Heart right ventricle (tissue), 16 donors: ENCODE measurements at places on chromosomes 7 and 10.

- DNase-seq: no peak
- H3K36me3 ChIP-seq: no peaks in the 10 kb centered on the region
- no peaks in the 10 kb centered on the region for H3K27me3 ChIP-seq
- H3K27ac ChIP-seq: no peak overlapping the region
- no peak overlapping the region for H3K4me3 ChIP-seq
Measured at GRCh38 chr10:72322280-72323058, 32.2 kb downstream of the DNAJB12 start.

- H3K27ac ChIP-seq: no peak overlapping the region
- no peaks in the 10 kb centered on the region for H3K36me3 ChIP-seq
- no peaks in the 10 kb centered on the region for H3K27me3 ChIP-seq
- H3K4me1 ChIP-seq: no peaks in the 10 kb centered on the region
- peak; percentile 34 for DNase-seq
Measured at GRCh38 chr10:28722065-28722803, 44.9 kb downstream of the BAMBI start.

DNA sequence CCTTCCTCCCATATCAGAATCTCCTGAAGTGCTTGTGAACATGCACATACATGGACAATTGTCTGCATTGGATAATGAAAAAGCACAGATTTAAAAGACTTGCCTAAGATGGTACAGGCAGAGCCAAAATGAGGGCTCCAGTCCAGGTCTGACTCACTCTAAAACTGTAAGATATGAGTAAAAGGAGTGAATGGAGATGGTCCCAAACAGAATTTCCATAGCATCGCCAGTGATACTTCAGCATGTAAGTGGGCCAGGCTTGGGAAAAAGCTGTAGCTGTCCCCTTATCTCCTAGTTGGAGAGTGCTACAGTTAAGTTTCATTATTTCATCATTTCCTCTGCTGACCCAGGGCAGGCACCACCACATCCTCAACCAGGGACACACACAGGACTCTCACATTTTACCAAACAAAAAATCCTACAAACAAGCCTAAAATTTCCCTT is 26.4 kb upstream of the IL6 start:
- H3K36me3 ChIP-seq: no peaks in the 10 kb centered on the region
- H3K4me1 ChIP-seq: no peaks in the 10 kb centered on the region
- no peaks in the 10 kb centered on the region for H3K27me3 ChIP-seq
- H3K27ac ChIP-seq: no peak overlapping the region
- no peak for DNase-seq

DNA sequence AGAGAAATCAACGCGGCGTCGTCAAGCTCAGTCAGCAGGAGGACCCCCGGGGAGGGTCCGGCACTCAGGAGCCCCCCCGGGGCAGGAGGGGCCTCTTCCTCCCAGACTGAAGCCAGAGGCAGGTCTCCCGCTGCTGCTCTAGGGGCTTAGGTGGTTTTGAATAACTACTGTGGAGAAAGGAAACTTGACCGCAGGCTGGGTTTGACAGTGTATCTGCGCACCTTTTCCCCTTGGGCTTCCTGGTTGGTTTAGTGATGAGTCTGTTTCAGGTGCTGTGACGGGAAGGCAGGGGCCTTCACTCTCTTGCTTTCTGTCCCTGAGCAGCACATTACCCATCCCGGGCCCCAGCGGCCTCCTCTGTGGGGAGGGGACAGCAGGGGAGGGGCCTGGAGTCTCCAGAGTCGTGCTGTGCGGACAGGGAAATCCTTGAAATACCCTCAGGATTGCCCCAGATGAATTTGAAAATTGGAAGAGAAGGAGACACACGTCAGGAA is 262.2 kb downstream of the ADARB2 start:
- H3K27me3 ChIP-seq: peaks cover 11% of the 10 kb centered on the region
- no peak overlapping the region for H3K4me3 ChIP-seq
- H3K27ac ChIP-seq: no peak overlapping the region
- no peaks in the 10 kb centered on the region for H3K36me3 ChIP-seq
- H3K4me1 ChIP-seq: no peaks in the 10 kb centered on the region

- H3K36me3 ChIP-seq: no peaks in the 10 kb centered on the region
- no peak overlapping the region for H3K4me3 ChIP-seq
- H3K4me1 ChIP-seq: no peaks in the 10 kb centered on the region
- H3K27ac ChIP-seq: no peak overlapping the region
- no peak for DNase-seq
Measured at GRCh38 chr10:84933402-84933801, 605.0 kb downstream of the CCSER2 start.

DNA sequence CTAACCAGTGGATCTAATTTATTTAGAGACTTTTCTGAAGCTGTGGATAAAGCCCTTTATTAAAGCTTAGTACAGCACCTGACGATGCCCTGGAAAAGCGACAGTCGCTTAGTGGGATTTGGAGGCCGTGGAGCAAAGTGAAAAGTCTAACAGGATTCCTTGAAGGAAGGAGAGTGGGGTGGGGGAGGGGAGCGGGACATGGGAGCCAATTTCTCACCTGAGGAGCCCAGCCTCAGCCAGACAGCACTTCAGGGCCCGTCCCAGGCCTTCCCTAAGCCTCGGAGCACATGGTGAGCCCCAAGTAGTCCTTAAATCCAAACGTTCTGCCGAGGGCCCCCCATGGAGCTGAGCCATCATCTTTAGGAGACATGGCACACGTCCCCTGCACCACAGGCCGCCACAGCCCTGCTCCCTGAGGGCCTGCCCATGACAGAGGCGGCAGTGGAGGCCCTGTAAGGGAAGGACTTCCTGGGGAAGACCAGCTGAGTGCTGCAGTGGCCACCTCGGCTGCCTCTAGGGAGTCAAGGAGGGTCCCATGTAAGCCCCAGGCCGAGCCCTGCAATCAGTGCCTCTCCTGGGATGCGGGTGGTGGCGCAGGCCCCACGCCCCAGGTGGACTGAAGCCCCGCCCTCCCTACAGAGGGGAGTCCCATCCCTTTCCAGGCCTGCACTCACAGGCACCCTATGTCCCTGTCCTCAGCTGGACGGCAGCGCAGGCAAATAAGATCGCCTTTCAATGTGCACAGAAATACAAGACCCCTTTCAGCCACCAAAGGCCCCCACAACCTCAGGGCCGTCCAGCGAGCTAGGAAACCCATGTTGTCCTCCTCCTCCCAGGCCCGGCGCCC is 187.0 kb downstream of the MAD1L1 start:
- no peak for DNase-seq
- H3K27me3 ChIP-seq: no peaks in the 10 kb centered on the region
- H3K36me3 ChIP-seq: peaks cover 3% of the 10 kb centered on the region
- H3K27ac ChIP-seq: no peak overlapping the region
- H3K4me3 ChIP-seq: no peak overlapping the region
- H3K4me1 ChIP-seq: no peaks in the 10 kb centered on the region

DNA sequence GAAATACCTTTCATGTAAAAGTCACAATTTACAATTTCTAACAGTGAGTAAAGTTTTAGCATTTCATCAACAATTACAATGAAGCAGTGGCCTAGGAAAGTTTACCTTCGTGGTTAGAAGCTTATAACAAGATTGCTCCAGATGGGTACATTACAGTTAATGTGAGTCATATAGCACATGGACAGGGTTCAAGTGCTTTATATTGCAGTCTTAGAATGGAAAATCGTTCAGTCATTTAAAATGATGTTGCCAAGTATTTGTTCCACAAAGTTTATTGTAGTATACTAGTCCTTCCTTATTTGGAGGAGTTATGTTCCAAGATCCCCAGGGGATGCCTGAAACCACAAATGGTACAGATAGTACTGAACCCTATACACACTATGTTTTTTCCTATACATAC is 174.6 kb upstream of the TARP start:
- H3K27ac ChIP-seq: no peak overlapping the region
- no peaks in the 10 kb centered on the region for H3K36me3 ChIP-seq
- no peak for DNase-seq
- H3K4me3 ChIP-seq: no peak overlapping the region
- H3K4me1 ChIP-seq: peaks cover 6% of the 10 kb centered on the region
- H3K27me3 ChIP-seq: no peaks in the 10 kb centered on the region

DNA sequence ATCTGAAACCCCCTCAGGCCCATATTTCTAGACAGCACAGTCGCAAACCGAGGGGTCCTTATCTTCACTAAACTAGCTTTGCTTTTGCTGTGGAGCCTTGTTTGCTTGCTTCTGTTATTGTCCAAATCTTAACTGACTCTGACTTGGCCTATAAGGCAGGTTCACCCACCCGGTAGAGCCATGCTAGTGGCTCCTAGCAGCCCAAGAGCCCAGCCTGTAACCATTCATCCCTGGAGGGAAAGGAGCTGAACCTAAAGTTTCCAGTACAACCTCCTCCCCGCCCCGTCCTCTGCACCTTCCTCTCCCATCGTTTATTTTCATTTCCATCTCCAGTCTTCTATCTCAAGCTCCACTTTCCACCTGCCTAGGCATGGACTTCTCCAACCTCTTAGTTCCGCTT is 345.7 kb downstream of the PTPRN2 start:
- H3K4me1 ChIP-seq: no peaks in the 10 kb centered on the region
- no peaks in the 10 kb centered on the region for H3K27me3 ChIP-seq
- H3K36me3 ChIP-seq: no peaks in the 10 kb centered on the region
- DNase-seq: no peak

GRCh38 chr7:71626206-71626605 is 494.3 kb downstream of the GALNT17 start:
- H3K27me3 ChIP-seq: no peaks in the 10 kb centered on the region
- no peaks in the 10 kb centered on the region for H3K36me3 ChIP-seq
- H3K4me1 ChIP-seq: peaks cover 10% of the 10 kb centered on the region
- no peak overlapping the region for H3K27ac ChIP-seq
- no peak overlapping the region for H3K4me3 ChIP-seq
- no peak for DNase-seq

GRCh38 chr7:33895025-33895804 is 10.1 kb upstream of the BMPER start:
- peak; percentile 87 for DNase-seq
- H3K4me3 ChIP-seq: no peak overlapping the region
- H3K4me1 ChIP-seq: peaks cover 3% of the 10 kb centered on the region

DNA sequence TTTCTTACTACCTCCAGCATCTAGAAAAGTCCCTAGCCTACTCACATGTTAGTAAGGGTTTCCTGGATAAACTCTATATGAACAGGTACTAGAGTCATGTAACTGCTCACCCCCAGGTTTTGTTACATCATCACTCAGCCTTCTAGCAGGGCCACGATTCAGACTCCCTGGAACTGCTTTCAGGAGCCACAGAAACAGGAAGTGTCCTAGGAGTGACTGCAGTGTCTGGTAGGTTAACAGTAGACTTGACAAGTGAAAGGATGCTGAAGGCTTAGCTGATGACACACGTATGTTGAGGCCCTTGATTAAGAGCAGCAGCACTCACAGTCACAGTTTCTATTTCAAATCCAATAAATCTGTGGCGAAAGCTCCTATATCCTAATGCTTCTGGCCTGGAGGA is 101.2 kb downstream of the DNMBP start:
- no peak overlapping the region for H3K4me3 ChIP-seq
- DNase-seq: no peak
- peaks cover 56% of the 10 kb centered on the region for H3K36me3 ChIP-seq
- H3K4me1 ChIP-seq: peaks cover 21% of the 10 kb centered on the region

- no peaks in the 10 kb centered on the region for H3K4me1 ChIP-seq
- DNase-seq: no peak
- H3K27ac ChIP-seq: no peak overlapping the region
- no peaks in the 10 kb centered on the region for H3K36me3 ChIP-seq
Measured at GRCh38 chr10:117488004-117488403, 54.5 kb upstream of the EMX2 start.

DNA sequence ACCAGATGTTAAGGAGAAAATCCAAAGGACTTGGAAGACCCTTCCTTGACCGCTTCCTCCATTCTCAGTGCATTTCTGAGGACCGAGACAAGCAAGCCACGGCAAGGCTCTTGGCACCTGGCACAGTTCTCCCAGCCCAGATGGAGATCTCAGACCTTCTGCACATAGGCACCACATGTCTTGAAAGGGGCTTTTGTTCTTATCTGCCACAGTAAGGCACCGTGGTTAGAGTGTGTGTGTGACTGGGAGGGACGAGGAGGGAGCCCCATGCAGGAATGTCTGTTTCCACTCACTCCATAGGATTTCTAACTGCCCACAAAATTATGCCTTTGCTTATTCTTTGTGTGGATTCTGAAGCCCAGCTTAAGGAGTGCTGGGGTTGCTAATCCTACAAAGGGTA is 10.3 kb upstream of the WDR86 start:
- no peaks in the 10 kb centered on the region for H3K36me3 ChIP-seq
- no peaks in the 10 kb centered on the region for H3K27me3 ChIP-seq
- no peak for DNase-seq
- no peaks in the 10 kb centered on the region for H3K4me1 ChIP-seq

GRCh38 chr7:99551767-99552463 is at the start of gene FAM200A:
Gene FAM200A (minus strand): TSS chr7:99552114. CDS start chr7:99548407, 3,707 bp downstream.
- peak within 1 kb of the TSS; percentile 81 for H3K4me3 ChIP-seq
- H3K27ac ChIP-seq: peak within 1 kb of the TSS; percentile 84
- peaks cover 21% of the 10 kb centered on the region for H3K4me1 ChIP-seq
- DNase-seq: peak; percentile 90

DNA sequence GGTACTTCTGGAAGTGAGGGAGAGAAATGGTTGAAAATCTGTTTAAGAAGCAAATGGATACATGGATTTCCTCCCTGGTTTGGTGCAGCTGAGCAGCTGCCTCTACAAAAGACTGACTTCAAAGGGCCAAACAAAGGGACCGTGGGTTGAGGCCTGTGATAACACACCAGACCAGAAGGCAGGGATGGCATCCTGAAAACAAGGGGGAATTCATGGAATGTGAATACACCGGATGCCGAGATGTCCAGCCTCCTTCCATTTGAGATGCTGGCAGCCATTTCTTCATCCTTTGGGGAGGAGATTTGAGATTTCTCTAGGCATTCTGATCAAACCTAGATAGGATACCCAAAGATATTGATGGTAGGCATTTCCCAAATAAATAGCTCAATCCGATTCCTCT is 36.9 kb downstream of the TAF3 start:
- no peak overlapping the region for H3K27ac ChIP-seq
- H3K4me1 ChIP-seq: peaks cover 9% of the 10 kb centered on the region
- H3K4me3 ChIP-seq: no peak overlapping the region
- H3K27me3 ChIP-seq: no peaks in the 10 kb centered on the region
- no peaks in the 10 kb centered on the region for H3K36me3 ChIP-seq

GRCh38 chr10:128981251-128981650 is 485.8 kb upstream of the MGMT start:
- H3K4me3 ChIP-seq: no peak overlapping the region
- H3K36me3 ChIP-seq: no peaks in the 10 kb centered on the region
- H3K27me3 ChIP-seq: no peaks in the 10 kb centered on the region
- no peak overlapping the region for H3K27ac ChIP-seq
- H3K4me1 ChIP-seq: no peaks in the 10 kb centered on the region
- DNase-seq: no peak

GRCh38 chr10:121322776-121323175 is 275.5 kb downstream of the FGFR2 start:
- no peak for DNase-seq
- H3K4me3 ChIP-seq: no peak overlapping the region
- H3K36me3 ChIP-seq: no peaks in the 10 kb centered on the region
- no peaks in the 10 kb centered on the region for H3K4me1 ChIP-seq

DNA sequence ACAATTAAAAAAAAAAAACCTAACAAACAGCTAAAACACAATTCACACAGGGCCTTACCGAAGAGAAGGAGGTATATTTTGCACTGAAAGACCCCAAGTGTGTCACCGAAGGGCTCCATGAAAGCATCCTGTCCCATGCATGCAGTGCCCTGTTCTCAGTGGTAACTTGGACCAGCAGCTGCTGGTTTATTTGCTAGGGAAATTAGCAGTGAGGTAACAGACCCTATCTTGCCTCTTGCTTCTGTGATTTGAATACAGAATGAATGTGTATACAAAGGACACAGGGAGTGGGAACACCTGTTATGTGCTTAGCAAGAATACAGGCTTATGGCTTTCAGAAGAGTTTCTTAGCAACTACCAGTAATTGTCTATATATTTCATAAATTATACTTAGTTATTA is at the start of gene HEPACAM2:
Gene HEPACAM2, minus strand, starts transcription at position 160 of the 400 bp plus-strand sequence.
- no peak for DNase-seq
- no peak within 1 kb of the TSS for H3K27ac ChIP-seq
- H3K4me3 ChIP-seq: no peak within 1 kb of the TSS
- no peaks in the 10 kb centered on the region for H3K27me3 ChIP-seq
- H3K36me3 ChIP-seq: no peaks in the 10 kb centered on the region
